ENCODE measurements at places on chromosomes 7 and 10. TPM values are rescaled to one million over a fixed set of nuclear protein-coding genes. Genes with fewer than 3 reads are reported as not detected.

GRB10 gene
- total RNA-seq = 53.8 TPM

DLD gene
- total RNA-seq = 90.0 TPM

RBP4 gene
- total RNA-seq = 10.6 TPM

NRCAM gene
- 99.1 TPM for total RNA-seq

CREB5 gene
- total RNA-seq = 5.0 TPM

IRF5 gene
- 15.3 TPM for total RNA-seq

GIMAP5 gene
- total RNA-seq = not detected

GBX1 gene
- not detected for total RNA-seq

TMEM213 gene
- not detected for total RNA-seq

MOSPD3 gene
- 21.2 TPM for total RNA-seq

SLC39A12 gene
- total RNA-seq = not detected

PON1 gene
- 1.6 TPM for total RNA-seq

RPEL1 gene
- 0.07 TPM for total RNA-seq

SLC26A3 gene
- not detected for total RNA-seq

ZNF804B gene
- total RNA-seq = not detected

TRPV5 gene
- total RNA-seq = not detected

MMD2 gene
- not detected for total RNA-seq

CCDC146 gene
- total RNA-seq = 0.67 TPM

ZNF727 gene
- total RNA-seq = not detected

SLC13A1 gene
- not detected for total RNA-seq

FANK1 gene
- 1.8 TPM for total RNA-seq

CNNM1 gene
- total RNA-seq = 22.8 TPM

LOXL4 gene
- 1.4 TPM for total RNA-seq

GPC2 gene
- total RNA-seq = 0.34 TPM

GET4 gene
- 71.2 TPM for total RNA-seq

URGCP gene
- total RNA-seq = 25.9 TPM

CRPPA gene
- 0.65 TPM for total RNA-seq

TAC1 gene
- not detected for total RNA-seq

PTPN20 gene
- total RNA-seq = 3.9 TPM

DNAJC2 gene
- 36.8 TPM for total RNA-seq

GIMAP4 gene
- total RNA-seq = not detected

CHST3 gene
- 61.9 TPM for total RNA-seq

AFAP1L2 gene
- 24.0 TPM for total RNA-seq

EXOC4 gene
- total RNA-seq = 24.3 TPM

NKX2-3 gene
- 0.05 TPM for total RNA-seq

NYAP1 gene
- 6.7 TPM for total RNA-seq

OPN4 gene
- total RNA-seq = not detected

TFEC gene
- total RNA-seq = not detected

GALNT17 gene
- not detected for total RNA-seq

SYCE1 gene
- total RNA-seq = not detected

PNLIPRP3 gene
- total RNA-seq = 0.03 TPM

CLCN1 gene
- 0.03 TPM for total RNA-seq

PPP3CB gene
- total RNA-seq = 17.3 TPM

TSPAN33 gene
- total RNA-seq = 6.2 TPM

TMEM229A gene
- not detected for total RNA-seq

STRIP2 gene
- total RNA-seq = 6.5 TPM
